Activated T-cell treated with anti-CD3 and anti-CD28 coated beads, Interleukin-2, amount 50 U/mL, for 72 hours (primary cell): ENCODE measurements at places on chromosomes 2 and 18. TPM values are rescaled to one million over a fixed set of nuclear protein-coding genes. Genes with fewer than 3 reads are reported as not detected.
A peak's percentile ranks its signal among the peaks of the same experiment; 100 is the strongest.

NDC80 gene
- total RNA-seq: 82.0 TPM

KLHL29 gene
- total RNA-seq: 2.5 TPM

DNA sequence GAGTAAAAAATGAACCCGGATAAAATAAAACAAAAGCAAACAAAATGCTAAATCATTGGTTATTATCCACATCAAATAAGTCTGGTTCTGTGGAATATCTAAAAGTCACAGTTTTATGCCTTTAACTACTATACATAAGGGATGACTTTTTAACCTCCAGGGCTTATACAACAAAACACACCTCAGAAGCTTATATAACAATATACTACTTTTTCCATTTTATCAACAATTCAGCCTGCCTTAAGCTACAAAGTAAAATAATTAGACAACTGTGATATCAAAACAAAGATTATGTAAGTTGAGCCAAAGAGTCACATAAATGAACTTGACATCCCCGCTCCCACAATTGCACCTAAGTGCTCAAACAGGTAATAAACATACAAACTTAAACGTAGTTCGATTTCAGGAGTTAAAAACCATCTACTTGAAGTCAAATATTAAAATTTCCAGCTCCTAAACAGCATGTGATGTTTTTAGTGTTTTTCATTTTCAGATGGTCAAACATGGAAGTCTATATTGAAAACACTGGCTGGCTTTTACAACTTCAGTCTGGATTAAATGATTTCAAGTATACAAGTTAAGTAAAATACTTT is 54.7 kb downstream of the ATIC start:
- no peaks in the 10 kb centered on the region for H3K4me1 ChIP-seq
- H3K36me3 ChIP-seq: peaks cover 7% of the 10 kb centered on the region
- no peak for DNase-seq
- H3K4me3 ChIP-seq: no peak overlapping the region
- H3K27ac ChIP-seq: no peak overlapping the region
- H3K27me3 ChIP-seq: no peaks in the 10 kb centered on the region

DNA sequence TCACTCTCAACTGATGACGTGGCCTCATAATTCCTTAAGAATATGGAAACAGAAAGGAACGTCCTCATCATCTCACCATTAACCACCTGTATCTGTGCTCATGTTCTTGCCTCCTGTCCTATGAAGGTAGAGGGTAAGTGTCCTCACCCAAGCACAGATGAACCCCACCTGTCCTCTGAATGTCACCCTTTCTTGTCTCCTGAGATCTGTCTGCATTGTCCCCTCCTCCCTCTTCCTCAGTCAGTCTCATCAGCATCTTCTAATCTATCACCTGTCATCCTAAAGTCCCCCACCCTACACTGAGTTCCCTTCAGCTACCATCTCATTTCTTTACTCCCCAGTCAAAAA is 39.4 kb upstream of the LPIN2 start:
- H3K27me3 ChIP-seq: no peaks in the 10 kb centered on the region
- H3K36me3 ChIP-seq: peaks cover 13% of the 10 kb centered on the region
- H3K4me1 ChIP-seq: peaks cover 39% of the 10 kb centered on the region
- H3K4me3 ChIP-seq: peak overlapping the region; percentile 6
- DNase-seq: no peak

- no peak for DNase-seq
- H3K4me1 ChIP-seq: no peaks in the 10 kb centered on the region
- no peaks in the 10 kb centered on the region for H3K27me3 ChIP-seq
- no peaks in the 10 kb centered on the region for H3K36me3 ChIP-seq
- H3K27ac ChIP-seq: no peak overlapping the region
Measured at GRCh38 chr2:103288696-103289095, 526.9 kb downstream of the TMEM182 start.

GRCh38 chr18:3422905-3423304 is 27.1 kb upstream of the TGIF1 start:
- DNase-seq: no peak
- H3K4me1 ChIP-seq: no peaks in the 10 kb centered on the region
- no peaks in the 10 kb centered on the region for H3K27me3 ChIP-seq

GRCh38 chr2:19214682-19215391 is 143.6 kb downstream of the OSR1 start:
- H3K36me3 ChIP-seq: no peaks in the 10 kb centered on the region
- peaks cover 8% of the 10 kb centered on the region for H3K4me1 ChIP-seq
- DNase-seq: peak; percentile 29
- H3K4me3 ChIP-seq: no peak overlapping the region
- peaks cover 35% of the 10 kb centered on the region for H3K27me3 ChIP-seq

- DNase-seq: peak; percentile 37
- H3K36me3 ChIP-seq: peaks cover 3% of the 10 kb centered on the region
- peaks cover 11% of the 10 kb centered on the region for H3K4me1 ChIP-seq
- H3K4me3 ChIP-seq: peak overlapping the region; percentile 70
- peaks cover 14% of the 10 kb centered on the region for H3K27me3 ChIP-seq
- peak overlapping the region; percentile 34 for H3K27ac ChIP-seq
Measured at GRCh38 chr18:67359873-67360838, 156.4 kb downstream of the DSEL start.

DNA sequence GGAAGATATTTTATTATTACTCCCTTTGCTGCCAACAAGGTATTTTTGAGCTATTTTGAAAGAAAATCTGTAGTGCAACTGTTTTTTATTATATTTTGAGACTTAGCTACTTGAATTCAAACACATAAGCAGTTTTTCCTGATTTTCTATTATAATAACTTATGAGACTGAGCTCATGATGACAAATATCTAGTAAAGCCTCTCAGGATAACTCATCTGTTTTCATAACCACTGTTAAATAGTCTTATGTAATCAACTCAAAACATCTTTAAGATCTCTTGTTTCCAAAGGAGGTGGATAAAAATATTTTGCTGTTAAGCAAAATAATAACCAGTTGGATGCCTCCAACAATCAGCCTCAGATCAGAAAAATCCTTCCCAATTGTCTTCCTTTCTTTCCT is 21.9 kb upstream of the PPP1CB start:
- H3K4me1 ChIP-seq: peaks cover 6% of the 10 kb centered on the region
- no peaks in the 10 kb centered on the region for H3K36me3 ChIP-seq
- no peak overlapping the region for H3K27ac ChIP-seq
- H3K4me3 ChIP-seq: no peak overlapping the region
- no peaks in the 10 kb centered on the region for H3K27me3 ChIP-seq

DNA sequence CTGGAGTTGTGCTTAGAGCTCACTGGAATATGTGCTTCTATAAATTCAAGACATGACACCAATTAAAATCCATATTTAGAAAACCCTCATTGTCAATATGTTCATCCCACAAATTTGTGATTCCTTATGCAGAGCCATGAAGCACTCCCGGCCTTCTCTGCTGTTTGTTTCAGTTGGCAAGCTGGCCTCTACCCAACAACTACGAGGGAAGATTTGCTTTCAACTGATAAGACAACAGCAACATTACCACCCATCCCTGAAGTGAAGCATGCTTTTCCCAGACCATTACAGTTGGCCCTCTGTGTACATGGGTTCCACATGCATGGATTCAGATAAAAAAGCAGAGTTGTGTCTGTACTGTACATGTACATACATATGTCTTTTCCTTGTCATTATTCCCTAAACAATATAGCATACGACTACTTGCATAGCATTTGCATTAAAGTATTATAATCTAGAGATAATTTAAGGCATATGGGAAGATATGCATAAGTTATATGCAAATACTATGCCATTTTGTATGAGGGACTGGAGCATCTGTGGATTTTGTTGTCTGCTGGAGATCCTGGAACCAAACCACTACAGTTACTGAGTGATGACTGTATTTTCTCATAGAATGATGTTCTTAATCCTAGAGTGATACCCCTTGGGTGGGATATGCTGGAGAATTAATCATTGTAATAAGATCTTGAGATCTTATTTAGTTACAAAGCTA is 77.6 kb upstream of the MC2R start:
- no peak for DNase-seq
- peaks cover 4% of the 10 kb centered on the region for H3K27me3 ChIP-seq
- H3K4me1 ChIP-seq: no peaks in the 10 kb centered on the region

DNA sequence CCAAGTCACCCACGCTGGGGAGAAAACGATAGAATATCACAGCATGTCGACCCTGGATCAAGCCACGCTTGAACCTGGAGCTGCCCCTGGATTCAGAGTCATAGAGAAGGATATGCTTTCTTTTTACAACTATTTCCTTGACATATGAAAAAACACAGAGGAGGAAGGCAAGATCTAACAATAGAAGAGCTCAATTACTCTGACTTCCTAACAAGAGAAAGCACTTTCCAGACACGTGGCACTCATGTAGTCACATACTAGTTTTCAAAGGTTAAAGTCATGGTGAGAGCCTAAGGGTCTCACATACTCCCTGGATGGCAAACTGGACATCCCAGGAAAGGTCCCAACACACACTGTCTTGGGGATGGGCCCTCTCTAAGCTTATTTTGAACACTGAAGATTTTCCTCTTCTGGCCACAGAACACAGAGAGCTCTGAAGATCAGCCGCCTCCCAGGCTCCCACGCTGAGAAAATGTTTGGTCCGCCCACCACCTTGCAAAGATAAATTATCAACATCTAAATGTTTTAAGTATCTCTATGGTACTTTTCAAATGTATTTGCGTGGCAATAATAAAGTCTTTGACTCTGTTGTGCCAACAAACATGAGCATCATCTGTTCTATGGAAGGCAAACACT is 4.9 kb downstream of the PXDN start:
- no peak overlapping the region for H3K27ac ChIP-seq
- H3K4me3 ChIP-seq: no peak overlapping the region
- no peaks in the 10 kb centered on the region for H3K4me1 ChIP-seq
- no peaks in the 10 kb centered on the region for H3K36me3 ChIP-seq
- no peak for DNase-seq

DNA sequence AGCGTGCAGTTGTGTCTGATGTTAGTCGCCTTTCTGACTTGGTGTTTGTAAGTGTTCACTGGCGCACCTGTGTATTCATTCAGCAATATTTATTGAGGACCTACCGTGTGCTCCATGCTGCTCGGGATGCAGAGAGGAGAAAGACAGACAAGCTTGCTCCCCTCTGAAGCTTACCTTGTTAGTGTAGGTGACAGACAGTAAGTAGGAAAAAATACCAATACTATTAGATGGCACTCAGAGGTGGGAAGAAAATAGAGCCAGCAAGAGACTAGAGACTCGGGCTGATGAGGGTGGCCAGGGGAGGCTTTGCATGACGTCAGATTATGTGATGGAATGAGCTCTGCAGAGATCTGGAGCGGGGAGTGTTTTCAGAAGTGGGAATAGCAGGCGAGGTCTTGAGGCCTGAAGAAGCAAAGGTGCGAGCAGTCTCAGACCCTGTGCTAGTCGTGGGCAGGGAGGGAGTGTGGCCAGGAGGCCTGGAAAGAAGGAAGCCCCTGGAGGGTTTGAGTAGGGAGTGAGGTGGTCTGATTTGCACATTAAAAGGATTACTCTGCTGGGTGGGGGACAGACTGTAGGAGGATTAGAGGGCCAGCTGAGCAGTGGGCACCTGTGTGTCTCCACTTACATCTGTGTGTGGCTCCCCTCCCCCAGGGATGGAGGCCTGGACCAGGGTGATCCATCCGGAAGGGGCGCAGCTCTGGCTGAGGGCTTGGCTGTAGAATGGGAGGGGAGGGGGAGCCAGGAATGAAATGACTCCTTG is 11.8 kb downstream of the MTCL1 start:
- peaks cover 28% of the 10 kb centered on the region for H3K27me3 ChIP-seq
- DNase-seq: no peak
- no peaks in the 10 kb centered on the region for H3K4me1 ChIP-seq
- no peak overlapping the region for H3K4me3 ChIP-seq
- no peak overlapping the region for H3K27ac ChIP-seq
- H3K36me3 ChIP-seq: no peaks in the 10 kb centered on the region

GRCh38 chr2:37350034-37350433 is 5.6 kb downstream of the QPCT start:
- no peak overlapping the region for H3K4me3 ChIP-seq
- DNase-seq: no peak
- no peaks in the 10 kb centered on the region for H3K36me3 ChIP-seq
- H3K27ac ChIP-seq: no peak overlapping the region
- peaks cover 5% of the 10 kb centered on the region for H3K4me1 ChIP-seq
- peaks cover 61% of the 10 kb centered on the region for H3K27me3 ChIP-seq

DNA sequence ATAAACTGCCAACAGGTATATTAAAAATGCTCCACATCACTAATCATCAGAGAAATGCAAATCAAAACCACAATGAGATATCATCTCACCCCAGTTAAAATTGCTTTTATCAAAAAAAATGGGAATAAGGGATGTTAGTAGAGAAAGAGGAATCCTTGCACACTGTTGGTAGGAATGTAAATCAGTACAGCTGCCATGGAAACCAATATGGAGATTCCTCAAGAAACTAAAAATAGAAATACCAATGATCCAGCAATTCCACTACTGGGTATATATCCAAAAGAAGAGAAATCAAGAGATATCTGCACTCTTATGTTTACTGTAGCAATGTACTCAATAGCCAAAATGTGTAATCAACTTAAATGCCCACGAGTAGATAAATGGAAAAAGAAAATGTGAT is 40.6 kb downstream of the ZRANB3 start:
- H3K4me3 ChIP-seq: no peak overlapping the region
- no peak for DNase-seq
- H3K27ac ChIP-seq: no peak overlapping the region
- no peaks in the 10 kb centered on the region for H3K27me3 ChIP-seq
- H3K36me3 ChIP-seq: peaks cover 11% of the 10 kb centered on the region
- no peaks in the 10 kb centered on the region for H3K4me1 ChIP-seq

GRCh38 chr18:5891854-5892215 is 3.5 kb downstream of the TMEM200C start:
- peak overlapping the region; percentile 45 for H3K4me3 ChIP-seq
- no peak overlapping the region for H3K27ac ChIP-seq
- no peak for DNase-seq
- peaks cover 1% of the 10 kb centered on the region for H3K36me3 ChIP-seq
- no peaks in the 10 kb centered on the region for H3K4me1 ChIP-seq
- H3K27me3 ChIP-seq: peaks cover 68% of the 10 kb centered on the region

GRCh38 chr2:221571551-221572218 is 419 bp downstream of the EPHA4 start:
- H3K27ac ChIP-seq: peak overlapping the region; percentile 21
- H3K4me3 ChIP-seq: peak overlapping the region; percentile 75
- H3K27me3 ChIP-seq: peaks cover 61% of the 10 kb centered on the region
- H3K4me1 ChIP-seq: peaks cover 25% of the 10 kb centered on the region
- DNase-seq: peak; percentile 21
- H3K36me3 ChIP-seq: peaks cover 8% of the 10 kb centered on the region

- peaks cover 7% of the 10 kb centered on the region for H3K27me3 ChIP-seq
- no peak overlapping the region for H3K27ac ChIP-seq
- H3K36me3 ChIP-seq: no peaks in the 10 kb centered on the region
- H3K4me3 ChIP-seq: no peak overlapping the region
Measured at GRCh38 chr2:229429589-229429988, 158.5 kb upstream of the PID1 start.

GRCh38 chr2:2764001-2764355 is 432.9 kb upstream of the MYT1L start:
- H3K4me3 ChIP-seq: no peak overlapping the region
- H3K36me3 ChIP-seq: no peaks in the 10 kb centered on the region
- no peaks in the 10 kb centered on the region for H3K4me1 ChIP-seq
- no peak for DNase-seq
- H3K27me3 ChIP-seq: no peaks in the 10 kb centered on the region
- no peak overlapping the region for H3K27ac ChIP-seq
